NCI-H1930 (cell line): ENCODE measurements at places on chromosomes 12 and 14.

DNA sequence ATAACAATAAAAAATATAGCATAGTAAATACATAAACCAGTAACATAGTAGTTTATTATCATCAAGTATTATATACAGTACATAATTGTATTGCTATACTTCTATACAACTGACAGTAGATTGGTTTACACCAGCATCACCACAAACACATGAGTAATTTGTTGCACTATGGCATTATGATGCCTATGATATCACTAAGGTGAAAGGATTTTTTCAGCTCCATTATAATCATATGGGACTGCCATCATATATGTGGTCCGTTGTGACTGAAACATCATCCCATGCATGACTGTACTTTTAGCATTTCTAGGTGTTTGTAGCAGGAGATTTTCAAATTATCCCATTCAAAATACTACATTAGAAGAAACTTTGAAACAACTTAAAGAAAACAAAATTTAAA lies 77.8 kb downstream of the IFT81 start:
- no peak for DNase-seq

- no peak for DNase-seq
Measured at GRCh38 chr12:76024942-76025600, 6.5 kb downstream of the PHLDA1 start.

GRCh38 chr12:78331753-78332152 lies 501.1 kb downstream of the NAV3 start:
- peak; percentile 27 for DNase-seq

DNA sequence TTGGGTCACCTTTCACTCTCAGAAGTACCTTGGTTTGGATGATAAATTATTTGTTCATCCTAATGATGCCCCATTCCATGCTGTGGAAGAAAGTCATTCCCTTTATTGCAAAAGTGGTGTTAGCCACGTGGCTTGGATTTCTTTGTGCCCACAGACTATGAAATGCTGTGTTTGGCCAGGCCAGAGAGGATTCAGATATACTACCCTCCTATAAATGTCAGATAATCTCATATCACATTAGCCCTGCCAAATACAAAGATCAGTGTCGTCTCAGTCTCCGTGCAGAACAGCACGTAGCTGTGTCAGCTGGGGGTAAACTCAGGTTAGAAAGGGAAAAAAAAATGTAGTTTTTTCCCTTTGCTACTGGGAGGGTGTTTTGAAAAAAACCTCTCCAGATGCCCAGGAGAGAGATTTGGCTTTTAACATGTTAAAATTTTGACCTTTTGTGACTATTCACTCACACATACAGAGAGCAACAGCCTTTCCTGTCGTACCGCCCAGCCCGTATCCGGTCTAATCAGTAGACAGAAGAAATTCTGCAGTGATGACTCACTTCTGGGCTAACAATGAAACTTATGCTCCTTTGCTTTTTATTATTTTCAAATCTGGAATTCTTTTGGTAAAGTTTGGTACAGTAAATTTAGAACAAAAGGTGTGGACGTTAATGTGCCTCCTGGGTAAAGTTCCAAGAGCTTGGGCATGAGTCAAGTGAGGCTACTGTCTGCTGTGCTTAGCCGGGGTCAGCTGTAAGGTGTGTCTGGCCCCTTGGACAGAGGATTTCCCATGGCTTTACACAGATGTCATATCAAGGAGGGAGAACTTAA lies 8.5 kb upstream of the PTPRB start:
- no peak for DNase-seq

GRCh38 chr14:90281756-90282155 lies 25.4 kb downstream of the PSMC1 start:
- no peak for DNase-seq

GRCh38 chr12:66716522-66716921 lies 37.6 kb upstream of the GRIP1 start:
- no peak for DNase-seq

DNA sequence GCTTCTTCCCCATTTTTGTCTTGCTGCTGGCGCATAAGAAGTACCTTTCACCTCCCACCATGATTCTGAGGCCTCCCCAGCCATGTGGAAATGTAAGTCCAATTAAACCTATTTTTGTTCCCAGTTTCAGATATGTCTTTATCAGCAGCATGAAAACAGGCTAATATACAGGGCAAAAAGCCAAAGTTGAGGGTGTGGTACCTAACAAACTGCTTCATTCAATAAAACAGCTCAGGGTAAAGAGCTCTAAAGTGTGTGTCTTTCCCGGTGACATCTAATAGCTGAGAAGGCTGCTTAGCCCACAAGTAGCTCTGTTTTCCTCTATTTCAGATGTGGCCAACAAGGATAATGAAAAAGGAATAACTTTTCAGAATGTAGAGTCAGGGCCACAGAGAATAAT lies 76.7 kb upstream of the SLC8A3 start:
- DNase-seq = no peak

DNA sequence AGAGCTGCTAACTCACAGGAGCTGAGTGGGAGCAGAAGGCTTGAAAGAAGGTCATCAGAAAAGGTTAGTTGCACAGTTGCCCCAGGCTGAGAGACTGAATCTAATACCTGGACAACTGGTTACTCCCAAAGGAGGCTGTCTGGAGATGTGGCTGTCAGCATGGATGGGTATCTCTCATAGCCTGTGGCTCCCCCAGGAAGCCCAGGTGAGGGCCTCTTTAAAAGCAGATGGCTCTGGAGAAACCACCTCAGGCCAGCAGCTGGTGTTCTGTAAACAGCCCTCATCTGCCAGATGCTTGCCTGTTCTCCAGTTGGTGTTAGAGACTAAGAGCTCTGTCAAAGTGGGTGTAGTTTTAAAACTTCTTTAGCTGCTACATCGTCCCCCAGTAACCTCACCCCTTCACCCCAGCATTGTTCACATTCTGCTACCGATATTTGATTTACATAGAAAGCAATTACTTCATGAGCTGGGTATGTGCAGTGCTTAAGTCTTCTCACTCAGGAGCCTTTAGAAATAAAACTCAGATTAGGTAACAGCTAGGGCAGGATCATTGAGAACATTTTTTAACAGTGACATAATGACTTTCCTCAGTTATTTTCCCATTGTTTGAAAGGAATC lies 25.8 kb downstream of the DACT1 start:
- DNase-seq = peak; percentile 64

DNA sequence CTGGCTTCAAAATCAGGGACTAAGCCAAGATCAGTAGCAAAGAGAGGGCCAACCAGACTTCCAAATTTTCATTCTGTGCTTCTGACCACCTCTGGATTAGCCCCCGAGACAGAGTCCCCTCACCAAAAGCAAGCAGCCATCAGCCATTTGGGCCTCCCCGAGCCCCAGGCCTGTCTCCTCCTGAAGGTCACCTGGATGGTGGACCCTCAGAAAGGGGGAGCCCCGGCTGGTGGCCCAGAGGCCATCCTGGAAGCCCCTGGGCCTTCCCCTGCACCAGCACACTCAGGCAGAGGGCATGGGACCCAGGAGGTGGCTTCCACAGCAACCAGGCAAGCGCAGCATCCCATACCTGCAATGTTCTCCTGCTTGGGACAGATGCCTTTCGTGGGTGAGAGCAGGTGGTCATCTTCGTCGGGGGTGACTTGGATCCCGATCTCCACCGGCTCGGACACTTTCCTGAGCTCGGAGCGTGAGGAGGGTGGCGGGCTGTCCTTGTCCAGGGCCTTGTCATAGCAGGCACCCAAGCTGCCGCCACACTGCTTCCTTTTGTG lies 14.8 kb downstream of the BCL11B start:
- DNase-seq = no peak

DNA sequence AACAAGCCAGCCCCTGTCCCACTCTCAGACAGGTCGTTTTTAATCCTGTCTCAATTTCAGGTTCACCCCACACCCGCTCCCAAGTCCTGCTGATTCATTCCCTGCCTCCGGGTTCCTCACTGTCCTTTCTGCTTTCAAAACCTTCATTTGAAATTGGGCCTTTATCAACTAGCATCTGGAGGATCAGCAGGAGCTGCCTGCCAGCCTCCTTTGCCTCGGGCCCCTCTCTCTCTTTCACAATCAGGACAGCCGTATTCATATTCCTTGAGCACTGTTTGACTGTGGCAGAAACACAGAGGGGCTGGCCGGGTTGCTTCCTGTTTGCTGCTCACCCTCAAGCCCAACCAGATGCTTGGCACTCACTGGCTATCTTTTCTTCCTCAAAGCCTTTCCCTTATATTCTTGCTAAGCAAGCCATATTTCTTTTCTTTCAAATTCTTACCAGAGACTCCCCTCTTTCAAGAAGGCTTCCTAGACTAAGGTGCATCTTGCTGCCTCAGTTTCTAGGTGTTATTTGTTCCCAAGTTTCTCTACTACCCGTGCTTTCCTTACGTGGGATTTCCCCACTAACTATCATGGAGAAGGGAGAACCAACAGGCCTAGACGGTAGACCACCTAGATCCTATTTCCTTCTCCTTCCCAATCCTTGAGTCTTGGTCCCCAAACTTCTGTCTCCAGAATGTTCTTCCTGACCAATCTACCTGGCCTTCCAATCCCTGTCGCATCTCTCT lies 3.0 kb downstream of the GALNT6 start:
- DNase-seq = no peak

GRCh38 chr14:103512701-103513611 lies 9.7 kb downstream of the CKB start:
- no peak for DNase-seq

DNA sequence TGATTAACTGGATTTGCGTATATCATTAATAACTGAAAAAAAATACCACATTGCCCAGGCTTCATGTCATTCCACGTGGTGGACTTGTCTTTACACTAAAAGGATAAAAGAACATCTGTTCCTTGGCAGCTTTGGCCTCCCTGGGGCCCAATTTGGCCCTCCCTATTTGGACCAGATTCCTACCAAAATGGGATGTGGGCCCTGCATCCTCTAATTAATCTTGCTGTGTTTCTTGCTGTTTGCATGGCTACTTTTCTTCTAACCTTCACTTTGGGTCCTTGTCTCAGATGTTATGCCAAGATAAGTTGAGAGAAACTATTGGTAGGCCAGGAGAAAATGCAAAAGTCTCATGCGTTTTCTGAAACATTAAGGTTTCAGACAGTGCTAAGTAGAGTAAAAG lies 57.5 kb downstream of the PTHLH start:
- no peak for DNase-seq

- no peak for DNase-seq
Measured at GRCh38 chr12:67539946-67540345, 108.6 kb upstream of the DYRK2 start.

- no peak for DNase-seq
Measured at GRCh38 chr14:98955741-98956070, 316.3 kb downstream of the BCL11B start.

- DNase-seq = no peak
Measured at GRCh38 chr14:104749111-104749649, 3.8 kb upstream of the SIVA1 start.

- DNase-seq = no peak
Measured at GRCh38 chr12:97323154-97323553, 139.4 kb upstream of the RMST start.

DNA sequence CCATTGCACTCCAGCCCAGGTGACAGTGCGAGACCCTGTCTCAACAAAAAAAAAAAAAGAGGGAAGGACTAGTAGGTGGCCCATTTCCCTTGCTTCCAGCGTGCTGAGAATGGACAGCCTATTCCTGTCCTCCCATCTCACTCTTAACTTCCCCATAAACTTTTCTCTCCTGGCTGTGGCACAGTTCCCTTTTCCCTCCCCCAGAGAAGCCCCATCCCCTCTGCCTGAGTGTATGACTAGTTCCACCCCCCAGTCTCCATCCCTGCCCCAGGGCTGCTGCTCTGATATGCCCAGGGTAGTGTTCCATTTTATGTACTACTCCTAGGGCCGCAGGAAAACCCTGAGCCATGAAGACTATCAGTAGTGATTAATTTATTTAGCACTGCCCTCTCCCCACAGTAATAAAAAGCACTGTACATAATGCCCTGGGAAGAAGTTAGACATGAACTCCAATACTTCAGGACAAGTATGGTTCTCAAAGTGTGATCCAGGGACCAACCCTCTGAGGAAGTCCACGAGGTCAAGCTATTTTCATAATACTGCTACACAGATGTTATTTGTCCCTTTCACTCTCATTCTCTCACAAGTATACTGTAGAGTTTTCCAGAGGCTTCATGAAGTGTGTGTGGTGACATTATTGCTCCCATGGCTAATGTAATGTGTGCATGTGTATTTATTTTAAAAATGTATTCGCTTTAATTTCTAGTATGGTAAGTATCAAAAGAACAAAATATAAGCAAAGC lies 11.5 kb upstream of the CHD4 start:
- no peak for DNase-seq

GRCh38 chr12:72304751-72305150 lies 32.6 kb downstream of the TRHDE start:
- no peak for DNase-seq

GRCh38 chr14:103626146-103626850 lies 2.7 kb upstream of the KLC1 start:
- no peak for DNase-seq

- DNase-seq = peak; percentile 35
Measured at GRCh38 chr14:68139431-68140075, 320.0 kb downstream of the RAD51B start.

GRCh38 chr12:39237004-39237403 lies 205.9 kb downstream of the KIF21A start:
- DNase-seq = no peak

DNA sequence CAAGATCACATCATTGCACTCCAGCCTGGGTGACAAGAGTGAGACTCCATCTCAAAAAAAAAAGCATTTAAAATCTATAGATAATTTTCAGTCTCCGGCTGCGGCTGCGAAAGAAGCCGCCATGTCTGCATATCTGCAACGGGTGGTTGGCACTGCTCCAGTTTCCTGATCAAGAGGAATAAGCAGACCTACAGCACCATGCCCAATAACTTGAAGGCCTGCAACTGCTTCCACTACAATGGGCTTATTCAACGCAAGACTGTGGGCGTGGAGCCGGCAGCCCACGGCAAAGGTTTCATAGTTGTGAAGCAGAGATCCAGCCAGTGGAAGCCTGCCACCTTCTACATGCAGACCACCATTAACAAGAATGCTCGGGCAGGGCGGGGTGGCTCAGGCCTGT lies 30.6 kb upstream of the EID3 start:
- DNase-seq = no peak

GRCh38 chr12:121137512-121137911 lies 4.8 kb downstream of the P2RX7 start:
- DNase-seq = no peak

GRCh38 chr14:106268013-106268727 lies 741.8 kb downstream of the TMEM121 start:
- no peak for DNase-seq
